WTC11 (cell line): ENCODE measurements at places on chromosomes 12 and 14.
A peak's percentile ranks its signal among the peaks of the same experiment; 100 is the strongest.

DNA sequence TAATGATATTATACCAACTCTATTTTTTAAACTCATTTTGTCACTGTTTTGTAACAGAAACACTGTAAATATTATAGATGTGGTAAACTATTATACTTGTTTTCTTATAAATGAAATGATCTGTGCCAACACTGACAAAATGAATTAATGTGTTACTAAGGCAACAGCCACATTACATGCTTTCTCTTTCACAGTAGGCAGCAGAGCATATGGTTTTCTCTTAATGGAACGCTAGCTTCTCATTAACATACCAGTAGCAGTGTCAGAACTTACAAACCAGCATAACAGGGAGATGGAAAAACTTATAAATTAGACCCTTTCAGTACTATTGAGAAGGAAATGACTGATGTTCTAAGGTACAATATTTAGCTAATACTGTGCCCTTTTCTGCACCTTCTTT, 398.8 kb downstream of the PRKD1 start:
- DNase-seq, result no peak

- DNase-seq, result no peak
Measured at GRCh38 chr12:84741692-84742091, 170.9 kb downstream of the SLC6A15 start.

GRCh38 chr12:90816353-90817089, 138.5 kb downstream of the CCER1 start:
- DNase-seq, result no peak

GRCh38 chr12:83821967-83822366, 1090.6 kb downstream of the SLC6A15 start:
- no peak for DNase-seq

DNA sequence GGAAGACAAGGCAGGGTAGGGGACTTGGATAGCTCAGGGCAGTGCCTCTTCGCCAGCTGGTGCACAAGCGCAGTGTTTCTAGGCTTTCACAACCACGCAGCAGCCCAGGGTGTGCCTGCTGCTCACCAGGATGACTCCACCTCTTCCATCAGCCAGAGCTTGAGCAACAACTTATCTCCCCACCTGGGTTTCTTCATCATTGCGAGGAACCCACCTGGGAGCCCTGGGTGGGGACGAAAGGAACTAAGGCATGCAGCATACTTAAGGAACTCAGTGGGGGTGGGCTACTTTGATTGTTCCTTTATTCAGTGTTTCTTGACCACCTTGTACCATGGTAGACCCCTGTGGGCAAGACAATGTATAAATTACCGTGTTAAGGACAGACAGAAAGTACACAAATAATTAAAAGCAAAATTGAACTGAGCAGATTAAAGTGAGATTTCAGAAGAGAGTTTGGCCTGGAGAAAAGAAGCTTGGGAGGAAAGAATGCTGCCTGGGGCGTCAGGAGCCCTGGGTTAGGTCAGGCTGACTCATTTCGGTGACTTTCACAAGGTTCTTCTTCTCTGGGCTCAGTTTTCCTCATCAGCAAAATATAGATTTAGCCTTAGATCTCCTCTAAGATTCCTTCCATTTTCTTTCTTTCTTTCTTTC, 22.9 kb downstream of the KRT18 start:
- DNase-seq, result no peak

- no peak for DNase-seq
Measured at GRCh38 chr12:15701631-15702156, 87.5 kb downstream of the EPS8 start.

GRCh38 chr14:101113835-101114725, 210.6 kb upstream of the RTL1 start:
- no peak for DNase-seq

DNA sequence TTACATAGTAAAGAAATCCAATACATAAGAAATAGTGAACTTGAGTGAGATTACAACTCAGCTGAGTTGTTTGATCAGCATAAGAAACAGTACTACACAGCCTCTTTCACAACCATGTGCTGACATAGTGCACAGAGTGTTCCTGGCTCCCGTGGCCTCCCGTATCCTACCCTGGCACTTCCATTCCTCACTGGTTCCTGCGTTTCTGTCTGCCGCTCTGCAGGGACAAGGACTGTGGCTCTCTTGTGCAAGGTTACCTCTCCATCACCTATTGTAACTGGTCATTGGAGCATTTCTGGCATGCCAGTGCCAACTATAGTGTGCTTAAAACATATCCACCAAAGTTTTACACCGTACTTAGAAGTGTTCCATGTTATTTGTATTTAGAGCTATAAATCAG, 46.3 kb upstream of the PCED1B start:
- DNase-seq, result peak; percentile 12

DNA sequence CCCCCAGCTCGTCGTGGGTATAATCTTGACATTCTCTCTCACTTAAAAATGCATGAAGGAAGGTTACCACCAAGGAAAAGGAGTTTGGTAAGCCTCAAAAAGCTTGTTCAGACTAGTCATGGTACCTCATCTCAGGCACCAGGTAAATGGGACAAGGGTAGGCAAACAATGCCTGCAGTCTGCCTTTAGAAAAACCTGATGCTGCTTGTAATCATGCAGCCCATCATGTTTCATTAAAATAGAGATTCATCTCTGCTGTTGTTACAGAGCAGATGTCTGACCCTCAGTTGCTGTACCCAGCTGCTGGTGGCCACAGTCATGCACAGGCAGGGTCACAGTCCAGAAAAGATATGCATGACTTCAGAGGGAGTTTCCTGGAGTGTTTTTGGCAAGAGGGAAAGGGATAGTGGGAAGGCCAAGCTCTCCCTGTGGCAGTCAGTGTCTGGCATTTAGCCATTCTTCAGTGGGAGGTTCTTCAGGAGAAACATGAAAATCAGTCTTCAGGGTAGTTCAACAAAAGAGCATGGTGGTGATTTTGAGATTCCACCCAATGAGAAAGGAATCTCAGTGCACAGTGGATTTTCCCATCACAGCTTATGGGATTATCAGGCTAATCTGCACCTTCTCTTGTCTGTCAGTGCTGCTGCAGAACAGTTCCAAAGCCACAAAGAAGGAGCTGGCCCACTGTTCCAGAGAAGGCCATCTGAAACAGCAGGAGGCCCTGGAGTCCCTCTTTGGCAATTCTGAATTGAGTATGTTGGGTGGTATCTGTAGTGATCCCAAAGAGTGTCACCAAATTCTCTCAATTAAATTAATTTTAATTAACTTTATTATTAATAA, 202.7 kb upstream of the FRMD6 start:
- no peak for DNase-seq

GRCh38 chr12:93089805-93090569, 160.9 kb upstream of the EEA1 start:
- DNase-seq, result no peak

DNA sequence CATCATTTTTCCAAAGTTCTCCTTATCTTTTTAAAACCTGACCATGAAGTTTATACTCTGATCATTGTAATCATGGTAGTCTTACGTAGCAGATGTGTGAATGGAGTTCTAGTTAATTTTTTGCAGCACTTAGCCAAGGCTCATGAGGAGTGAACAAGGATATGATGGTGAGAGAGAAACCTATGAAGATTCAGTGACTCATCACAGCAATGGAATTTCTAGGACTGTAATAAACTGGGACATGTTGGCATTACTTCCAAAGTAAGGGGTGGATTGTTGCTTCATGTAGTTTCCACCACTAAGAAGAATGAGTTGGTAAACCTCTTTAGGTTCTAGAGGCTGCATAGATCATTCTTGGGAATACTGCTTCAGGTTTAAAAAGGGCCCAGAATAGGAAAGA, 102.7 kb downstream of the LRRIQ1 start:
- DNase-seq, result no peak

DNA sequence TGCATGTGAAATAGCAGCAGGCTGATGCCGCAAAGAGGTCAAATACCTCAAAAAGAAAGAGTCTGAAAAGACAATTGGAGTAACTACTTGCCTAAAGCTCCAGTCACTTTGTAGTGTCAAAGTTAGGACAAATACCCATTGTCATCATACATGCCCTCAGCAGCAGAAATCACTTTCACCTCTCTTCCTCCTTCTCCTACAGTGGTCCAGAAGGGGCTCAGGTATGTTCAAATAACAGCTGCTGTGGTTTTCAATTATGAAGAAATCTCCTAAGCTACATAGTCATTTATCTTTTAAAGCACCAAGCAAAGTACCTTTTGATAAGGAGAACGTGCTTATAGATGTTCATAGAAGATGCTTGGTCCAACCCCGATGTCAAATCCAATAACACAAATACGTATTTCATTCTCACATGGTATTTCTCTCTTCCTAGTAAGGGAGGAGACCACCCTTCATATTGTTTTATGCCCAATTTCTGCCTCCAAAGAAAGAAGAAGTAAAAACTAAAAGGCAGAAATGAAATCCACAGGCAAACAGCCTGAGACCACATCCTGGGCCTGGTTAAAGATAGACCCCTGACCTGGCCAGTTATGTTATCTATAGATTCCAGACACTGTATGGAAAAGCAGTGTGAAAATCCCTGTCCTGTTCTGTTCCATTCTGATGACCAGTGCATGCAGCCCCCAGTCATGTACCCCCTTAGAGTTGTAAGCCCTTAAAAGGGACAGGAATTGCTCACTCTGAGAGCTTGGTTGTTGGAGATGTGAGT, 23.7 kb downstream of the GYS2 start:
- no peak for DNase-seq

DNA sequence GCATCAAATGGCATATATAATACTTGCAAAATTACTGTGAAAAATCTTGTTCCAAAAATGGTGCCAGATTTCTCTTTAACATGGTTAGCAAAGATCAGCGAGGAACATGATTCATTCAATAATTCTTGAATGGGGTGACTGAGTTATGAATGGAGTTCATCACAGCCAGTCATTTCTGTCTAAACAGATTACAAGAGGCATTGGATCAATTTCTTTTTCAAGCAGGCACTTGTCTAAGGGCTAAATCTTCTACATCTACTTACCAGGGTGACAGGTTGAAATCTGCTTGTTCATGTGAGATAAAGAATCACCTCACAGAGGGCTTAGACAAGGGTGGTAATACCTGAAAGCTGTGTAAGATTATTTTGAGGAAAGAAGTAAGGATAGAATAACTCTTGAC, 247.7 kb downstream of the ATP23 start:
- DNase-seq, result no peak

- DNase-seq, result no peak
Measured at GRCh38 chr14:59349258-59349701, 115.9 kb downstream of the GPR135 start.

DNA sequence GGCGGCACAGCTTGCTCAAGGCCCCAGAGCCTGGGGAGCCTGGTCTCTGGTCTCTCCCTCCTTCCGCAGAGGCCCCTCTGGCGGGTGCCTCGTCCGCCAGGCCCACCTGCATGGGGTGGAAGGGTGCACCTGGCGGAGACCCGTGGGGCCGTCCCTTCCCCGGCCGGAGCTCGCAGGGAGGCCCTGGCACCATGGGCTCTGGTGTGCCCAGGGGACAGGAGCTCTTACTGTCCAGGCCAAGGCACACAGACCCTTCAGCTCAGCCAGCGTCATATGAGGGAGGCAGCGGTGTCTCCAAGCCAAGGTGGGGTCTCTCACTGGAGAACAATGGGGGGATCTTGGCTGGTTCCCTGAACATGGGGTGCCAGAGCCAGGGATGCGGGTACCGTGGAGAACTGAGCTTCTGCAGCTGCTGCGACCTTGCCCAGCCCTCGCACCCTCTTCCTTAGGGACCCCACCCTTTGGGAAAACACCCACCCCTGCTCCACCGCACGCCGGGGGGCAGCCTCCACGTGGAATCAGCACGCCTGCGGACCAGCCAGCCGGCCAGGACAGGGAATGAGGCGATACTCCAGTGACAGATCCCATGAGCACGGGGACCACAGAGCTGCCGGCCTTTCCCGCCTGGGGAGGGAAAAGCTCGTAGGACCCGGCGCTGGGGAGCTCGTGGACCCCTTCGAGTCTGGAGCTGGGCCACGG, 25.7 kb upstream of the GALNT9 start:
- DNase-seq, result no peak

GRCh38 chr12:94531196-94531720, 71.6 kb upstream of the CEP83 start:
- no peak for DNase-seq

- DNase-seq, result no peak
Measured at GRCh38 chr12:26768611-26769603, 64.1 kb downstream of the ITPR2 start.

- DNase-seq, result no peak
Measured at GRCh38 chr14:35929186-35929585, 103.0 kb downstream of the BRMS1L start.

GRCh38 chr14:90514015-90514398, 117.2 kb downstream of the CALM1 start:
- no peak for DNase-seq

DNA sequence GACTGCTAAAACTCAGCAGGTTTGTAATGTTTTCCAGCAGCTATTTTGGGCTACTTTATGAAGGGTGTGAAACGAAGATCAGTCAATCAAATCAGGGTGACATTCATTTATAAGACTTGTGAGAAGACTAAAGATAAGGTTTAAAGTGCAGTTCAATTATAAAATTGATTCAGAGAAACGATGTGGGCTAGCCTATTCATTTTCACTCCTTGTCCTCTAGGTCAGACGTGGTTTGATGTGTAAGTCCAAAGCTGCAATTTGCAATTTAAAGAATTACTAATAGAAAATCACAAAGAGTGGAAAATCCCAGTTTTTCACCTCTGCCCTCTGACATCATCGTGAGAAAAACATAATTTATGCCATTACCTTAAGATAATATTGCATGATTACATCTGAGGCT, 243.5 kb upstream of the NOVA1 start:
- no peak for DNase-seq
